ENCODE measurements at places on chromosomes 4 and X.
A peak's percentile ranks its signal among the peaks of the same experiment; 100 is the strongest.

GRCh38 chrX:68932611-68933010, 103.8 kb downstream of the EFNB1 start:
- DNase-seq: no peak

GRCh38 chr4:566508-567295, 9.4 kb downstream of the TMEM271 start:
- DNase-seq: no peak

- DNase-seq: no peak
Observed at GRCh38 chrX:153768311-153769157, 4.5 kb downstream of the PLXNB3 start.

DNA sequence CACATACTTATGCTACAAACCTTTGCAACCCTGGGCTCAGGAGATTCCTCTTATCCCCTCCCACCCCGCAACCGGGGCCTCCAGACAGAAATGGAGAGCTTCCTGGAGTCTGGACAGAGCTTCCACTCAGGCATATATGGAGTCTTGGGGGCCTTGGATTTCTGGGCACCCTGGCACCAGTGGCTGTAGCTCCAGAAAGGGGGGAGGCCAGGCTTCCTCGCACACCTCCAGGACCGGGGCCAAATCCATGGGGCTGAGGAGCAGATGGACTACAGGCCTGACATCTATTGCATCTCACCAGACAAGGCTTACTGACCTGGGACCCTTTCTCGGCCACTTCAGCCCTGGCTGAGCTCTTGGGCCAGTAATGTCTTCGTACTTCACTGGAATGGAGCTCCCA, 143.3 kb downstream of the DKK2 start:
- DNase-seq: no peak

GRCh38 chrX:101395789-101396188, 5.0 kb downstream of the RPL36A start:
- DNase-seq: no peak

DNA sequence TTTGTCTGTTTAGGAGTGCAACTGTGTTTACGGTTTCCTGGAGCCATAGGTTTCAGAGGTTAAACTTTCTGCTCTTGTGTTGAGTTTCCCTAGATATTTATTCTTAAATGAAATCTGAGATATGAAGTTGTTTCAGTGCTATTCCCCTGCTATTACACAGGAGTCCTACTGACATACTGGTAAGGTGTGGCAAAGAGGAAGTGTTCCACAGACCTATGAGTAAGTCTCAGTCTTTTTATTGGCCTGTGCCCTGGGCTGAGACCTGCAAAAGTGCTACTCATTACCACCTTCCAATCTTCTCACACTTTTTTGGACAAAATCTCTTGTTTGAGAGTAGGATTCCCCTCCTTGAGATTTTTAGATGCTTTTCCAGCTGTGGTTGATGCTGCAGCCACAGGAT, 35.6 kb upstream of the MAGEA8 start:
- no peak for DNase-seq

- DNase-seq: no peak
Observed at GRCh38 chrX:155873188-155873587, 8.0 kb upstream of the VAMP7 start.

DNA sequence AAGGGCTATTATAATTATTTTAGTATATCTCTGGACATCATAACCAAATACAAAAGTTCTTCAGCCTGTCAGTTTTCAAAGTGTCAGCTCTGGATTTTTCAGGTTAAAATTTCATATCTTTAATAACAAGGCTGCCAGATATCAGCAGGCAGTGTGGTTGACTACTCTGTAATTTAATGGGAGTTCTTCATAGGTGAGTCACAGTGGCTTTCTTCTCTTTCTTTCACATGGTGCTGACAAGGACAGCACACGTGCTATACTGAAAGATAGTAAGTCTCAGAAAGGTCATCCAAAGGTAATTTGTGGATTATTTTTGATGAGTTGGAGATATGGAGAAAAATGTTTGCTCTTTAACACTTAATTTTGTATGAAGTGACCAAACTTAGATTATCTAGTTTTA, 43.2 kb downstream of the GALNT7 start:
- DNase-seq: no peak

GRCh38 chr4:36990128-36990872, 254.2 kb upstream of the NWD2 start:
- DNase-seq: no peak

DNA sequence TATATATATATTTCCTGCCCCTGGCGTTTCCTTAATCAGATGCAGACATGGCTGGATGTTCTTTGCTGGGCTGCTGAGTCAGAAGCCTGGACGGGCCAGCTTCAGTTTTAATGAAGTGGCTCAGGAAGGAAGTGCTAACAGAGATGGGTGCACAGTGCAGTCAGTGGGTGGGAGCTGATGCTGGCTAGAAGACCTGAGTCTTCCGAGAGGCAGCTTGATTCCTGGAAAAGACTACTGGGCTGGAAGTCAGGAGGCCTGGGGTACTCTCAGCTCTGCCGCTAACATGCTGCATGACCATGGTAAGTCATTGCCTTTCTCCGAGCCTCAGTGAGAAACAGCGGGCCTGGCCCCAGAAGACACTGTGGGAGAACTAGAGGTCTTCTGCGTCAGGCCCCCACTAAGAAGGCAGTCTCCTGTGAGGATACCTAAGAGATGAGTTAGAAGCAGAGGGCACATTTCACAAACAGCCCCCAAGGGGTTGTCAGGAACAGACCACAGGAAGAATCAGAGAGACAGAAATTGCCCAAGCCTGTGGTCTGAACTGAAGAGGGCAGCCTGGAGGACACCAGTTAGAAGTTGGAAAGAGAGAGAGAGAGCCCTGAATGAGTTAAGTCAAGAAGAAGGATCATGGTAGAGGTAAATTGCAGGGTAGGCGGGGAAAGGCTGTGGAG, 8.3 kb upstream of the CD40LG start:
- no peak for DNase-seq

GRCh38 chr4:158025131-158025530, 147.7 kb downstream of the GASK1B start:
- DNase-seq: no peak

DNA sequence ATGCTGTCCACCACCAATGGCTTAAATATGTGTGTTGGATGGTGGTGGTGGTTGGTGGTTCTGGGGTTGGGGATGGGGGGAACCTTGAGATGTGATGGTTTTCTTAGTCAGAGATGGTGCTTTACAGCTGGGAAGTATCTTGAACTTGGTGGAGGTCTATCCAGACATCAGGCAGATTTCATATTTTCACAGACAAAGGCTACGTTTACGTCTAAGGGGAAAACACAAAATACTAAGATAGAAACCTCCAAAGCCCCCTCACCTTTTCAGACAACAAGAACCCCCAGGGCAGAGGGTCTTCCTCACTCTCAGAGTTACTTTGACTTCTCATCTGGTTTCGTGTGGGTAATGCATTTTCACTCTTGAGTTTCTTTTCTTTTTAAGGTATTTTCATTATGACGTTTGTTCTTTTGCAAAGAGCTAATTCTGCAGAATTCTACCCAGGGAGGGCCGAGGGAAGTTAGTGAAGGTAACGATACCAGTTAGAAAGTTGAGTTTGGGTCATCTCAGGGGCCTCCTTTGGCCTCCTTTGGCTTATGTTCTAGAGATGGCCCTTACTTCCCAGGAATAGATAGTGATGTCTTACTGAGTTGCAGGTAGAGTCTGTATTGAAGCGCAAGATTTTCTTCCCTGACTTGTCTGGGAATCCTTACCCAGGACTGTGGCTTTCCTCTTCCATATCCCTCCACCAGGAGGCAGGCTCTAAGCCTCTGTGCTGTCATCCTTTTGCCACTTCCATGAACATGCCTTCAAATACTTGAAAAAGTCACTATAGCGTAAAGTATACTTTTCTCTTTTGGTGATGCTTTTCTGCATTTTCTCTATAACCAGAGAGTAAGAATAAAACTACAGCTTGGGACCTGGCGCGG, 31.9 kb downstream of the RHOH start:
- no peak for DNase-seq

DNA sequence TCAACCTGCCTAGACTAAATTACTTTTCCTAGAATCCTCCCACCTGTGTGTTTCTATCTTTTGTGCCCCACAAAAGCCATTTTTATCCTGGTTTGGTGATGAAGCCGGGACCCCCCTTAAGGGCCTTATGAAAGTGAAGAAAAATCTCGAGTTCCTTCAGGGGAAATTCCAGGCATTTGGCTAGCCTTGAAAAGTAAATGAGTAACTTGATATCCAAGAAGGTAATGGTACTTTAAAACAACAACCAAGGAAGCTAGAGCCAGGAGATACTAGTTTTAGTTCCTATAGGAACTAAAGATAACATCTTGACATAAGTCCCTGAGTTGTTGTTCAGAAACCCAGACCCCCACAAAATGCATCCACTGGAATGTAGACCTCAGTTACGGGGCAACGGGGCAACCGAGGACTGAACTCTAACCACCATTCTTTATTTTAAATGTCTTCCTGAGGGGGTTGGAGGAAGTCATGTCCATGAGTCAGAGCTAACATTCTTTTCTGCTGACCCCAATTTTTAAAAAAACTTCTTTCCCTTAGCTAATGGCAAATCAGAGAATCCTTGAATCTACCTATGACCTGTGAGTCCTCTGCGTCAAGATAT, 73.9 kb downstream of the VCX3A start:
- no peak for DNase-seq

DNA sequence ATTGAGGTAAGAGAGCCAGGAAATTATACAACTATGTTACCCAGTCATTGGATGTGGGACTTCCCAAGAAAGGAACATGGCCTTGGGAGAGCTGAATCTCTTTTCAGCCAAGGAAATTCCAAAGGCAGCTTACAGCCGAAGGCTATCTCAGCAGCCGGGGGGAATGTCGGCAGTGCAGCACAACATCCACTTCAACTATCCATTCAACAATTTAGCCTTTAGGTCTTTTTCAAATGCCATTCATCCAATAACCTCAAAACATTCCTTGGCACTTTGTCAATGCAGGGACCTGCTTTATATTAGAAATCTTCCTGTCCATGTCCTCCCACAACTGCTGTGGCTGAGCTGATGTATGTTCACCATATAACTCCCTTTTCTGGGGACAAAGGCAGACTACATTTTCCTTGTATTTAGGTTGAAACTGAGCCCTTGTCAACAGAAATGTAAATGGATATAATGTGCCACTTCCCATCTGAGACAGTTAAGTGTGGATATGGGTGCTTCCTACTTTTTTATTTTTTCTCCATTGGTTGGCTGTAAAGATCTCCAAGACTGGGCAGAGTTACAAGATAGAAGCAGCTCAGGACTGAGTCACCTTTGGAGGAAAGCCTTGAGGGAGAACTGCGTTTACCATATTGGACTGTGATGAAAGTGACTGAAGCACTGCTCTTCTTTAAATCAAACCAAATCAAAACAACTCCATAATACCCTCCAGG, 94.8 kb downstream of the GPRIN3 start:
- DNase-seq: no peak

DNA sequence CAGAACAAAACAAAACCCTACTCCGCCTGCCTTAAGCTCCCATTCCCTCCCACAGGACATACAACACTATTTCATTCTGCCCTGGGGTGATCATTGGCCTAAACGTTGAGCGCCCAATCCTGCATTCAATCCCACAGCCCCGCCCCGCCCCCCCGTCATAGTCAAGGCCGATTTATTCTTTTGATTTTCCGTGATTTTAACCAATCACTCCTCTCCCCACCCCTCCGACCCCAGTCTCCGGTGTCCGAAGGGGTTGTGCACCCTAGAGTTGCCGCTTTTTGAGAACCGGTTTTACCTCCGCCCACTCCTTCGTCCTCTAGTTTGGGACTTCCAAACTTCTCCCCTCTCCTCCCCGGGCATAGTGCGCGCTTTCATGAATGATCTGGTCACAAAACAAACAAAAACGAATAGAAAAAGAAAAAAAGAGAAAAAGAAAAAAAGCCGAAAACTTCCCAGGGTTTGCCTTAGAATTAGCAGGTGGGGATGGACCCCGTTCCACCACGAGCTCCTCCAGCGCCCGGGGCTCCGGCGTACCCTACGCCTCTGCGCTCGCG, 446 bp upstream of the UBE2A start:
- no peak for DNase-seq

- DNase-seq: no peak
Observed at GRCh38 chrX:103309860-103310554, 783 bp downstream of the BEX2 start.

DNA sequence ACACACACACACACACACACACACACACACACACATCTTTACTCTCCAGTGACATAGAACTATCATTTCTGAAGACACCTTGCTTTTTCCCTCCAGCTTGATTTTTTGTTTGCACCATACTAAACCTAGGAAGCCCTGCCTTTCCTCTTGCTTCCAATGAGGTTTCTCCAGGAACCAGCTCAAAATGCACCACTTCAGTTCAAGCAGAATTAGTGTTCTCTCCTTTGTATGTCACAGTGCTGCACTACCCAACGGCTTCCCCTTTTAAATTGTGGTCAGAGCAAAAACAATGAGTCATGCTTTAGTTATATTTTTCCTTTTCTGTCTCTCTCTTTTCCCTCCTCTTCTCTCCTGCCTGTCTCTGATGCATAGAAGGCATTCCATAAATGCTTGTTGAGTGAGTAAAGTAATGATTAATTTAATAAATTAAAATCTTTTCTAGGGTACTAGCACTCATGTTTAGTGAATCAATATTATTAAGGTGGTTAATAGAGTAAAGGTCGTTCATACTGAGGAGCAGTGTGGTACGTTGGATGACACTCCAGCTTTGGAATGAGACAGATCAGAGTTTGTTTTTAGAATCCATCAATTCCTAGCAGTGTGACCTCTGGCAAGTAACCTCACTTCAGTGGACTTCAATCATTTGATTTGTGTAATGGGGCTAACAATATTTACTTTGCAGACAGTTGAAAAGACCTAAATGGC, 5.9 kb downstream of the RTL3 start:
- peak; percentile 9 for DNase-seq

GRCh38 chrX:120306630-120307029, 4.6 kb downstream of the TMEM255A start:
- DNase-seq: no peak

DNA sequence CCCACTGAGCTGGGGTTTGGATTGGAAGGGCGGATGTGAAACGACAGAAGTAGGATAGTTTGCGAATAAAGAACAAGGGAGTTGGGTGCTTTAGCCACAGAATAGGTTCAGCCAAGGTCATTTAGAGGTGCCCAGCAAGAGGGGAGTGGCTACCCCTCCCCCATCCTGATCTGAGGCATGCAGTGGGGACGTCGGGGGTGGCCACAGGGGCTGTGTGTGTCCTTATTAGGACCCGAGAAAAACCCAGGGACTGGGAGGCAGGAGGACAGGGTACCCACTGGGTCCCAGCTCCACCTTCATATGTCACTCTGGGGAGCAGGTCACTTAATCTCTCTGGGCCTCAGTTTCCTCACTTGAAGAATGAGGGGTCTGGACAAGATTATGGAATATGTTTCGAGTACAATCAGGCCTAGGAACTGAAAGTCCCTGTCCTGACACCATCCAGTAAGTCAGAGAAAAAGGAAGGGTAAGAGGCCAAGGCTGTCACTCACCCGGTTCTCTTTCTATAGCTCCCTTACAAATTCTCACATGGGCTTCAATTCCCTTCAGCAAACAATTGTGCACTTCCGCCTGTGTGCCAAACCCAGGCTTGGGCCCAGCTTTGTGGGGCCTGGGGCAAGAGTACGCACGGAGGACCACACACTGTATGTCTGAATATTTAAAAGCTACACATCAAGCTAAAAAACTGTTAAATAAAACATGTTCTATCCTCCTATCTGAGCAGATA, 4.2 kb upstream of the NYX start:
- DNase-seq: no peak

GRCh38 chrX:154019061-154019621, 561 bp downstream of the IRAK1 start:
- no peak for DNase-seq
